ENCODE measurements at places on chromosomes 7 and 10. TPM values are rescaled to one million over a fixed set of nuclear protein-coding genes. Genes with fewer than 3 reads are reported as not detected.

GRCh38 chr7:100163006-100163531, 4.5 kb upstream of the TRAPPC14 start:
- peak; percentile 75 for DNase-seq

- no peak for DNase-seq
Measured at GRCh38 chr7:81301815-81302214, 383.0 kb upstream of the SEMA3C start.

The TEX47 gene
- not detected for total RNA-seq

DNA sequence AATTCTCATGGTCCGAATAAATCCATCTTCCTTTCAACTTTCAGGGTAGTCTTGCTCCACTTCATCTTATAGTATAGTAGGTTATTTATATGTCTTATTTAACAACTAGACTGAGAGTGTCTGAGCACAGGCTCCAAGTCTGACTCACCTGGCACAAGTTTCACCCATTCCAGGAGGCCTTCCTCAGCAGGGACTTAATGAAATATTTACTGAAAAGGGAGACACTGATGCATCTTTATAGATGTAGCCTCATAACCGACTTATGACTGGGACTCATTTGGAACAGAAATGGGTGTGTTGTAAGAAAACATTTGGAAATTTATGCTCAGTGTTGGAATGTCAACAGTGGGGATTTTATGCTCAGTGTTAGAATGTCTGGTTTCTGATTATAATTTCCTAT, 59.9 kb downstream of the CH25H start:
- DNase-seq = peak; percentile 37

The SPDYE5 gene
- total RNA-seq = not detected

GRCh38 chr7:38375453-38375852, 102.0 kb upstream of the TARP start:
- no peak for DNase-seq

DNA sequence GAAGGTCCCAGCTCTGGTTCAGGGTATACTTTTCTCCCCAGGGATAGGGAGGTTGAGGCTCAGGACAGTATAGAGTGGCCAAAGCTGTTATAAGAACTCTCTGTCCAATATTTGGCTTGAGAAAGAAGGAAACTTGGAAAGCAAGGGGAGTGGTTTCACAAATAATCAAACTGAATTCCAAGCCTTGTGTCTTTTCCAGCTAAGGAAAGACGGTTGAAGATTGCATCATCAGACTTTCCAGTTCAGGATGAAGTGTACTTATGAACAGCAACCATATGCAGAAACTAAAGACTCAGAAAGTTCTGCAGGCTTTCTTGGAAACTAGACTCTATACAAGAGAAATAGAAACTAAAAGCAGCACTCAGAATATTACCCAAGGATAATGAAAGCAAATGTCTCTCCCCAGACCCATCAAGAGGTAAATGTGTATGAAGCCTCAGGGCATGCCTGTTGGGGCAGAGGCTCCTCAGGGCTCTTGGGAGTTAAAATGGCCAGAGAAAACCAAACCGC, 46.4 kb downstream of the RAMP3 start:
- DNase-seq = no peak

- DNase-seq = no peak
Measured at GRCh38 chr7:139084709-139085108, 24.8 kb downstream of the ZC3HAV1 start.

The ELFN1 gene
- total RNA-seq = 1.2 TPM

GRCh38 chr7:105602325-105603305, 21.3 kb upstream of the EFCAB10 start:
- DNase-seq = peak; percentile 52

GRCh38 chr10:115118346-115118745, 25.2 kb downstream of the ATRNL1 start:
- DNase-seq = no peak

DNA sequence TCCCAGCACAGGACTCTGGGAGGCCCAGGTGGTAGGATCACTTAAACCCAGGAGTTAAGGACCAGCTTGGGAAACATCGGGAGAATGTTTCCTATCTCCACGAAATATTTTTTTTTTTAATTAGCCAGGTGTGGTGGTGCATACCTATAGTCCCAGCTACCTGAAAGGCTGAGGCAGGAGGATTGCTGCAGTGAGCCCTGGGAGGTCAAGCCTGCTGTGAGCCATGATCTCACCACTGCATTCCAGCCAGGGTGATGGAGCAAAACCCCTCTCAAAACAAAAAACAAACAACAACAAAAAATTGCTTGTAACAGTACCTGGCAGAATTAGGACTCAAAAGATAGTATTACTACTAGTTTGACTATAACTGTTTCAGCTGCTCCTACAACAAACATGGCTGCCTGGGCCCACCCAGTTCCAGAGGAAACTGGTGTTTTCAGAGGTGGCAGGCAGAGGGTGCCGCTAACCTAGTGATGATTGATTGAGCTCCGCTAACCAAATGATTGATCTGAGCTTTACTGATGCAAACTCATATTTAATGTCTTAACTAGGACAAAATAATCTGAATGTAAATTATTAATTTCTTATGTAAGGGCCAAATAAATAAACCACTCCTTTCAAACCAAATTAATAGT, 57.0 kb downstream of the AP3M1 start:
- DNase-seq = no peak

- DNase-seq = no peak
Measured at GRCh38 chr10:102375250-102375649, 20.3 kb upstream of the NFKB2 start.

DNA sequence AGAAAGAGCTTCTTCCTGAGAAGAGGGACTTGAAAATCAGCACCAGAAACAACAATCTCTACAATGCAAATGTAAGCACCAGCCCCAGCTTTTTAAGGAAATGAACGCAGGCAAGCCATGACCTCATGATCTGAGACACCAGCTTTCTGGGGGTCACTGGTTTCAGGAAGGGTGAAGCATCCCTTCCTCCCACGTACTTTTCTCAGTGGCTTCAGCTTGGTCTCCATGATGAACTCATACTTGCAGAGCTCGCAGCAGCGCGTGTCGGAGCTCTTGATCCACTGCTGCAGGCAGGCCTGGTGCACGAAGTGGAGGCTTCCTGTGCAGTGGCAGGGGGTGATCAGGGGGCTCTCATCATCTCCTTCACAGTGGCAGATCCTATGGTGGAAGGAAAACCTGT, 87.0 kb downstream of the ALOX5 start:
- DNase-seq = no peak

The IKZF1 gene
- 7.9 TPM for total RNA-seq

The WEE2 gene
- total RNA-seq = not detected

DNA sequence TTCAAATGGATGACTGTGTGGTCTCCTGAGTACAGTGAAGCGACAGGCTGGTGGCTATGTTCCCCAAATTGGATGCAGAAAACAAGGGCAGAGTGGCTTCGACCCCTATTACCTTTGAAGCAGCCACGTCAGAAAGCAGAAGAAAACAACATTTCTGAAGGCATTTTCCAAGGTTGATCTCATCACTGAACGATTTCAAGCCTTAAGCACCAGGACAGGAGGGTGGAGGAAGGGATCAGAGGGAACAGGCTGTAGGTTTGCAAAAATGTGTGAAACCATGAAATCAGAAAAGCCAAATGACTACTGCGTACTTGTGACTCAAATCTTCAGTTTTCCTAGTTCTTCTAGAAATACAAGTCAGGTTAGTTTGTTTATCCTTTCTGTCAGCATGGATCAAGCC, 181.0 kb upstream of the TMEM106B start:
- no peak for DNase-seq

DNA sequence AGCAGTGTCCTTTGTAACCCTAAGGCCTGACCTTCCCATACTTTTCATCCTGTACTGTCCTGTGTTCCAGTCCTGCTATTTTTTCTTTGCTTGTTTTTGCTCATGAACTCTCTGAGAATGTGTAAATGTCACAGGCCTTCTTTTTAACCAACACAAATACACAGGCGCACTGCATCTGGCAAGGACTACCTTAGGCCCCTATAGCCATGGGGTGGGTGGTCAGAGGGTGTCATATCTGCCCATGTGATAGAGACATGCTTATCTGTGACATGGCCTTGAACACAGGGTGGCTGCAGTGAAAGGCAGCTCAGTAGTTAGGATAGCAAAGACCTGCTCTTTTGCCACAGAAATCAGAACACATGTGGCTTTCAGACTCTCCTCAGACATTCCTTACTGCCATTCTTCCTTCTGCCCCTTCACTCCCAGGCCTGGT, 3.9 kb upstream of the MBL2 start:
- DNase-seq = no peak

The METTL27 gene
- total RNA-seq = 6.3 TPM

- DNase-seq = peak; percentile 21
Measured at GRCh38 chr7:96720843-96721242, 11.2 kb upstream of the SEM1 start.

DNA sequence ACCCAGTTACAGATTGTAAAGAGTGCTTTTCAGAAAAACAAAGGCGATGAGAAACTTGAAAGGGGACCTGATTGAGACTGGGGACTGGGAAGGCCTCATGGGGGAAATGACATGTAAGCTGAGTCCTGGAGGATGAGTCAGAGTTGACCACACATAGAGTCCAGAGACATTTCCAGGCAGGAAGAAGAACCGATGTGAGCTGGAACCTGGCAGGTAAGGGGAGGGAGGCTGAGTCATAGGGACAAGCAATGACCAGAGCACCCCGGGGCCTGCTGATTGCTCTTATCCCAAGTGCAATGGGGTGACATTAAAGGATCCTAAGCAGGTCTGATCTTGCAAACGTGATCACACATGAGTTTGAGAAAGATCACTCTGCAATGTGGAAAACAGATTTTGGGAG, 11.7 kb downstream of the TLL2 start:
- DNase-seq = no peak

The FZD1 gene
- 45.7 TPM for total RNA-seq

DNA sequence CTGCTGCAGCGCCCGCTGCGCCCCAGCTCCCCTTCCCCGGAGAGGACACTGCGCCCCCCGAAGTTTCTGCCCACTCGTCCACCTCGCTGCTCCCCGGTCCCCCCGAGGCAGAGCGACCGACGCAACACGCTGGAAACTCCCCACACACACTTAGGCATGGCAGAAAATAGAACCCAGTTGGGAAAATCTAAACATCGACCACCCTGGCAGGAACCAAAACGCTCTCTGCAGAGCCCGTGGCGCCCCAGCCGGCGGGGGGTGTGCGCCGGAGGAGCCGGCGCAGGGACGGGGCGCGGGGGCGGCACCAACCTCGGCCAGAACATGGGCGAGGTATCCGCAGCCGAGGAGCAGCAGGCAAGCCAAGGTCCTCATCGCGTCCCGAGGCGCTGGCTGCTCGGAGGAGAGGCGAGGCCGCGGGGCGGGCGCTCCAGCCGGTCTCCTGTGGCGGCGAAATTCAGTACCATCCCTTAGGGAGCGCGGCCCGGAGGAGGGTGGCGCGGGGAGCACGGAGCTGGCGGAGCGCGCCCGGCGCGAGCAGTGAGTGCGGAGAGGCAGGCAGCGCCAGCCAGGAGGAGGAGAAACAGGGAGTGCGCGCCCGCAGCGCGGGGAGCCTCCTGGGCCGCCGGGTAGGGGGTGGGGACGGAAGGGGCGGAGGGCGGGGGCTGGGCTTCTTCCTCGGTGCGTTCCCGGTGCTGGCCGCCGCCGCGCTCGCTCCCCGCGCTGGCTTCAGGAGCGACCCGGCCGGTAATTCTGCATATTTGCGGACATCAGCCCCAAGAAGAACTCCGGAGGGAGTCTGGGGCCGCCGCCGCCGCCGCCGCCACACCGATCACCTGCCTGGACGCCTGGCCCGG, 789 bp downstream of the PDGFA start:
- DNase-seq = peak; percentile 59

GRCh38 chr10:64708884-64709681, 1187.9 kb downstream of the REEP3 start:
- no peak for DNase-seq

The ABCA13 gene
- total RNA-seq = 1.7 TPM

All from lower leg skin (tissue), 4 donors.